ENCODE measurements at places on chromosomes 7 and 10.

DNA sequence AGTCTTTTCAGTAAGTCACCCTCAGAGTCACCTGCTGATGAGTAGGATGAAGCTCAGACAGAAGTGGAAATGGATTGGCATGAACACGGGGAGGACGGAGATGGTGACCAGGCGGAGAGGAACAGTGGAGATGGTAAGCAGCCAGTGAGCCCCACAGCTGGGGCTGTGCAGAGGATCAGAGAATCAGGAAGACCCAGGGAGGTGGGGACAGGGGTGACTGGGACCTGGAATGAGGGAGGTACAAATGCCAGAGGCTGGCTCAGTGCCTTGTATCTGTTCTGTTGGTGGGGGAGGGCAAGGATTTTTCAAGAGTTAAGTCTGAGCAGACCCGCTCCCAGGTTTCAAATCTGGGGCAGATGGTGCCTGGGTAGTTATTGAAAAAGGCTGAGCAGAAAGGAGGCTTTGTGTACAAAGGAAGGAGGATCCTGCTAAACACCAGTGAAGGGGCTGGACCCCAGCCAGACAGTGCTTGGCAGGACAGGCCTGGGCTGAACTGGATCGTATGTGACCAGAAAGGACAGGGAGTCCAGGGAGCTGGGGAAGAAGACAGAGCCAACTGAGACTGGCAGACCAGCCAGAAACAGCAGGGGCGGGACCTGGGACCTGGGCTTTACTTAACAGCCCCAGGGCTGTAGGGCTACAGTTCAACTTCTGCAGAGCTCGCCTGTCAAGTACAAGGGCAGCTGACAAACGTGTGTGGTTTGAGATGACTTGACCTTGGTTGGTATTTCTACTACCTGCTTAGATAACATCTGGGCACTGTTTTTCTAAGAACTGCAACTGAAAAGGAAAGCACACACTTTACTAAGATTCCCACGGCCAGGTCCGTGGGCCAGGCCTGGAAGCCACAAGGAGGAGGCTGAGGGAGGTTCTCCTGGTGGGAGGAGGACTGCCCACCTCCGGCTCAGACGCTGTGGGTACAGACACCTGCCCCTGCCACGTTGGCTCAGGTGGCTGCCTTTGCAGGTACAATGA is 13.2 kb upstream of the FRMPD2 start:
- DNase-seq = no peak

DNA sequence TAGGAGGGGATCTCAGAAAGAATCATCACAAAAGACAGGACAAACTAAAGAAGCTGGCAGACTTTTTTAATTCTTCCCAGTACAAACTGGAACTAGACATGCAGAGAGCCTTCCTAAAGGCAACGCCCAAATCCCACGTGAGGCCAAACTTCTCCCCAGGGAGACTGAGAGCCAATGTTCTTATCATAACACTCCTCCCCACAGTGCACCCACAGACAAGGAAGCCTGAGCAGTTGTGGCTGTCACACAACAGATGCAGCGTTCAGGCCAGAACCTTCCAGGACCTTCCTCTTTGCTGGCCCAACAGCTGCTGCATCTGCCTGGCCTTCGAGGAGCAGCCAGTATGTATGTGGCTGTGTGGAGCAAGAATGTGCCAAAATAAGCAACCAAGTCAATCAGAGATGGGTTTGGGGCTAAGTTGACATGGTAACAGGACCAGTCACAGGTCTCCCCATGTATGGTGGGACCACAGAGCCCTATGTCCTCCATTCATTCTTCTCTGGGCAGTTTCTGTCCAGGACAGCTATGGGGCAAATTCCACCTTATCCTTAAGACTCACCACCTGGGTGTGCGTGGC is 34.9 kb downstream of the SRPK2 start:
- peak; percentile 25 for DNase-seq

DNA sequence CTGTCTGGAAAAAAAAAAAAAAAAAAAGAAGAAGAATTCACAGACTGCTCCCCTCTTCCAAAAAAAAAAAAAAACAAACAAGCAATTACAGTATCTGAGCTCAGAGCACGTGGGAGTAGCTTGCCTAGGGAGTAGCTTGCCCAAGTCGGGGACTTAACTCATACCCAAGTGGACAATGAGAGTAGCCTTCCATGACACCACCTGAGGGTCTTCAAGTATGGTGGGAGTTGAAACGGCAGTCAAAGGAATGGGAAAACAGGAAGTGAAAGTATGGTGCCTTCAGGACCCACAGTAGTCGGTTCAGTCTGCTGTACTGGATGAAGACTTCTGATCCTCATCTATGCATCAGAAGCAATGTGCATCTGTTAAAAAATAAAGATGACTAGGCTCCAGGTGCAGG is 10.6 kb downstream of the VOPP1 start:
- DNase-seq = no peak

GRCh38 chr10:69680610-69681009 is 50.6 kb downstream of the FAM241B start:
- DNase-seq = no peak

DNA sequence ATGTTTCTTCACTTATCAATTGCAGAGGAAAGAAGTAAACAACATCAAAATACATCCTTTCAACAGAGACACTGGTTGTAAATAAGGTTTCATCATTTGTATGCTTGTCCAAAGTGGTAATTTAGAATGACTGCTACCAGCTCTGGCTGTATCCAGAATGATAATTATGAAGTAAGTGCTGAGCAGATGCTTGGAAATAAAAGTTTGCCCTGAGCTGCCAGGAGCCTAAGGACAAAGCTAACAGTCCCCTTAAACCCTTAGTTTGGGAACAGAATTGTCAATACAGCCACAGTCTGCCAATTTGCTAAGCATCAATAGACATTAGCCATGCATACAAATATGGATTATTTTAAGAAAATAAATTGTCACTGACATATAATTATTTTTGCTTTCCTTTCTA is 147.0 kb upstream of the SLC13A1 start:
- DNase-seq = no peak

- DNase-seq = no peak
Measured at GRCh38 chr10:1532636-1533035, 204.7 kb downstream of the ADARB2 start.

GRCh38 chr10:132457328-132458070 is 60.5 kb downstream of the PWWP2B start:
- DNase-seq = no peak

GRCh38 chr10:127833804-127834203 is 58.9 kb downstream of the CLRN3 start:
- DNase-seq = no peak

- no peak for DNase-seq
Measured at GRCh38 chr7:53437336-53437735, 401.9 kb downstream of the POM121L12 start.

- peak; percentile 11 for DNase-seq
Measured at GRCh38 chr10:129102906-129103693, 363.9 kb upstream of the MGMT start.

- DNase-seq = peak; percentile 42
Measured at GRCh38 chr10:86821388-86821999, 65.1 kb downstream of the BMPR1A start.

DNA sequence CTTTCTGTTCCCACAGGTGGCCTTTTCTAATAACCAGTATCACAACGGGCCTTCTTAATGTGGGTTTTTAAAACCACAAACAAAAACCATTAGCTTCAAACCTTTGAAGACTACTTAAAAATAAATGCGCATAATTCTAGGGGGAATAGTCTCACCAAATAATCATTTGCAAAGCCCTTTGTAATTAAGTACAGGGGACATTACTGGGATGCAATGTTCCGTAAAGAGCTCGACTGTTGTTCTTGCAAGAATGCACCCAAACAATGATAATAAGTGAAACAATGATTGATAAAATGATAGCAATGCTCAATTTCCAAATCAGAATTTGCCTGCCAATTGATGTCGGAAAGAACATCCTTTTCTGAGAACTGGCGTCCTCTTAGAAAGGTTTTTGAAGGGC is 589.1 kb upstream of the ADARB2 start:
- no peak for DNase-seq

- DNase-seq = no peak
Measured at GRCh38 chr7:128842674-128843641, 12.8 kb downstream of the FLNC start.

DNA sequence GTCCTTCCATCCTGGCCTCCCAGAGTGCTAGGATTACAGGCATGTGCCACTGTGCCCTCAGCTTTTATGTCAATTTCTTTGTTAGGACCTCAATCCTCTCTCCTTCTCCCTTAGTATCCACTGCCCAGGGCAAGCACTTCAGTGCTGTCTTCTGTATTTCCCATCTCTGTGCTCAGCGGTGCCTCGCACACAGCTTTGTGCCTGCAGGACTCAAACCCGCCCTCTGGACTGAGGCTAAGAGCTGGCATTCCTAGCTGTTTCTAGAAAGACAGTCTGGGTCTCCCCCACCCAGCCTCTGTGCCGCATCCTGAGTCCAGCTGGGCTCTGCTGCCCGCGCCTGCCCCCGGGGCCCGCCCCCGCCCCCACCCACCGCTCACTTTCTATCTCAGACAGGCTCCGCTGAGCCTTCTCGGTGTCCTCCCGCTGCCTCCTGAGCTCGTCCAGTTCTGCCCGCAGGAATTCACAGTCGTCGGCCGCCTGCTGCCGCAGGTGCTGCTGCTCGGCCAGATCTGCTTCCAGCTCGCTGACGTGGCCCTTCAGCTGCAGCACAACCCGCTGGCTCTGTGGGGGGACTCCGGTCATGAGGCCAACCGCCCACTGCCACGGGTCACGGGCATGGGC is 67.3 kb downstream of the SPDYE5 start:
- peak; percentile 23 for DNase-seq

GRCh38 chr7:151776876-151777494 is 99.9 kb downstream of the PRKAG2 start:
- DNase-seq = no peak

DNA sequence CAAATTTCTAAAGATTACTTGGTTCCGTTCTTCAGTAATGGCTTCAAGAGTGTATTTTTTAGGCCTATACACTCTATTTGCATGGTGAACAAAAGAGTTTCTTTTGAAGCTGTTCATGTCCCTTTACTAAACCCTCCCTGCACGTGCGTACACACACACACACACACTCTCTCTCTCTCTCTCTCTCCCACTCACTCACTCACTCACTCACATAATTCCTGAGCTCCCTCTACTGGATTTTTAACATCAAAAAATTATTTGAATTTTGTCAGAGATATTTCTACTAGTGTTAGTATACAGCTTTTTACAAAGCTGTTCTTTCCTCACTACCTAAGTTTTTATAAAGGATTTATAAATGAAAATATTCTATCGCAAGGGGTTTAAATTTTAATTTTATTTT is 85.9 kb downstream of the UBE3C start:
- peak; percentile 41 for DNase-seq

GRCh38 chr7:151399906-151400305 is 9.9 kb downstream of the WDR86 start:
- no peak for DNase-seq

- DNase-seq = no peak
Measured at GRCh38 chr7:140330595-140330994, 67.7 kb downstream of the SLC37A3 start.

DNA sequence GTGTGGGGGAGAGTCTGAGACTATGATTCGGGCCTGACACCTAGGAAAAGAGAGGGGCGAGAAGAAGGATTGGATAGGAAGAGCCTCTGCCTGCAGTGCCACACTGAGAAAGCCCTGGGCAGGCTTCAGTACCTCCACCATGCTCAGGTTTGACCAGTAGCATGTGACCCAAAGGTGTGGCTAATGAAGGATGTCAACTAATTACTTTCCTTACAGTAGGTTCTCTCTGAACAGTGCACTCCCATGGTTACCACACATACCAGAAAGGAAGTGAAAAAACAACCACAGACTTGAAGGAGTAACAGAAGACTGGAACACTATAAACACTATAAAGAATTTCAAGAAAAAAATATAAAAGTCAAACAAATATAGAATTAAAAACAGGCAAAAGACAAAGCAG is 46.2 kb downstream of the SEM1 start:
- no peak for DNase-seq

GRCh38 chr7:99843808-99844207 is 16.0 kb downstream of the CYP3A43 start:
- peak; percentile 36 for DNase-seq

DNA sequence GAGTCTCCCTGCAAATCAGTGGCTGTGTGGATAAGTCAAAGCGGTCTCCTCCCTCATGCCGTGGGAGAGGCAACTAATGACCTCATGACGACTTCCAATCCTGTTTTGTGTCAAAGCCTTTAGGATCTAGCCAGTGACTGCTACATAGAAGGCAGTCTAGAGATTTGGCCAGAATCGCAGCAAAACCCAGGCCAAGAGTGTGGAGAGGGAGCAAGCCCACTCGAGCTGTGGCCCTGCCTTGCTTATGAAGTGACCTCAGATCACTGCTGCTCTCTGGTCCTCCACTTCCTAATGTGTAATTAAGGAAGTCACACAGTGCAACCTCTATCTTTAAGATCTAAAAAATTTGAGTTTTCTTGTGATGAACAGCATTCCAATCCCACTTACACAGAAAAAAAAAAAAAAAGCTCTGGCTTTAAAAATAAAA is 296.7 kb upstream of the KLF6 start:
- peak; percentile 67 for DNase-seq

DNA sequence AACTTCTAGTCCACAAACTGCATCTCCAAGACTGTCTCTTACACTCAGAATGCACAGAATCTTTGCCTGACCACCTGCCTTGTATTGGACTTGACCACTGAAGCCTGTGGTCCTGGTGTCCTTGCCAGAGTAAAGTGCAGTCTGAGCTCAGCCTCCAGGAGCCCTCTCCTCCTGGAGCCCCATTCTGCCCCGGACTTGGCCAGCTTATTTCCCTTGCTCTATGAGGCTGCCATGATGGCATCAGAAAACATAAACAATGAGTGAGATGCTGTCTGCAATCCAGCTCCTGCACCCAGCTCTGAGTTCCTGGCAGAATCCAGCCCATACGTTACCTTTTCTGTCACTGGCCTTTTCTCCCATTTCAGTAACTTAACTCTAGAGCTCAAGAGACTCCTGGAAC is 494.6 kb downstream of the PLXNA4 start:
- no peak for DNase-seq

DNA sequence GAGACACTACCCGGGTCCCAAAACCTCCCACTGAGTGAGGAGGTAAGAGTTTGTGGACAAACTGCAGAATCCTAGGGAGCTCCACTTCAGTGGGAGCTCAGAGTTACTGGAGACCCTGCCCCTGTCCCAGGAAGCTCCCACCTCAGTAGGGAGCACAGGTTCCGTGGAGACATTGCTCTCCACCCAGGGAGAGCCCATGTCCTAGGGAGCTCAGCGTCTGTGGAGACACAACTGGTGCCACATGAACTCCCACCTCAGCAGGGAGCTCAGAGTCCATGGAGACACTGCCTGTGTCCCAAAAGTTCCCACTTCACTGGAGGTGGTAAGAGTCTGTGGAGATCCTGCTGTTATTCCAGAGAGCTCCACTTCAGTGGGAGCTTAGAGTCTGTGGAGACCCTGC is 6.3 kb downstream of the MYO1G start:
- no peak for DNase-seq

- peak; percentile 69 for DNase-seq
Measured at GRCh38 chr10:50600831-50601477, 22.8 kb downstream of the SGMS1 start.

GRCh38 chr7:137434946-137435345 is 91.4 kb upstream of the PTN start:
- DNase-seq = no peak

- DNase-seq = no peak
Measured at GRCh38 chr10:48251525-48252353, 22.8 kb downstream of the FRMPD2 start.

- no peak for DNase-seq
Measured at GRCh38 chr7:28580665-28581064, 168.3 kb downstream of the CREB5 start.

- no peak for DNase-seq
Measured at GRCh38 chr7:44646921-44647636, 40.7 kb downstream of the OGDH start.
